ENCODE measurements at places on chromosomes 2 and 18. TPM values are rescaled to one million over a fixed set of nuclear protein-coding genes. Genes with fewer than 3 reads are reported as not detected.

BUB1 gene
- 12.5 TPM for total RNA-seq

- no peak for DNase-seq
These were observed 307.5 kb downstream of the GULP1 start for GRCh38 chr2:188599140-188599539.

GRCh38 chr18:80225685-80226084, 21.6 kb downstream of the PARD6G start:
- DNase-seq, result no peak

DNA sequence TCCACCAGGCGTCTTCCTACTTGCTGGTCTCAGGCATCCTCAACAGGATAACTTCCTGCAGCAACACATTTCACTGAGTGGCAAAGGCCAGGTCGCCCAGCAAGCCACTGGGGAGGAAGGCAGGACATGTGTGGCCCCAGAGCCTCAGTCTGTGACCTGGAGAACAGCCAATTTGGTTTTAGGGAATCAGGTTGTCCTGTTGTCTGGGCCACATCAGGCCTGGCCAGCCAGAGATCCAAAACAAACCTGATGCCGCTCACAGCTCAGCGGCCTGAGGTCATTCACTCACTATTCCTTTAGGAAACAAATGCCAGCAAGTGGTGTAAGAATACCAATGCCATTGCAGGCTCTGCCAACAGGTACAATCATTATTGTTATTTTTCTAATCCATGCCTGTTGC, 210.7 kb downstream of the VAPA start:
- no peak for DNase-seq

DNA sequence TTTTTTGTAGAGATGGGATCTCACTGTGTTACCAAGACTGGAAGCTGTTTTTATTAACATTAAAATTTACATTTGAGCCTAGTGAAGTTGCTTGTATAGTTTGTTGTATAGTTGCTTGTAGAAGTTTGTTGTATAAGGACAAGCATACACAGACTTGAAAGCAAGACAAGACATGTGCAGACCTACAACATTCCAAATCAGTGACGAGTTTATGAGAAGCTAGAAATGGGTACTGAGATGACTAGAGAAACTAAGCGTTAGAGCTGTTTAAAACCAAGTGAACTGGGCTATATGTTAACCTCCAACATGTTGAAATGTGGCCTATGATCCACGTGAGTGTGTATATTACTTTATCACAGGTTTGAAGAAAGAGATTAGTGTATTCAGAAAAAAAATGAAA, 39.1 kb downstream of the ABCB11 start:
- no peak for DNase-seq

TNS1 gene
- 11.6 TPM for total RNA-seq

B3GNT7 gene
- total RNA-seq, result 5.3 TPM

GRCh38 chr2:240235149-240235803, 94.8 kb upstream of the OTOS start:
- no peak for DNase-seq

IL1R2 gene
- not detected for total RNA-seq

GRCh38 chr2:11128243-11128951, 26.9 kb upstream of the SLC66A3 start:
- no peak for DNase-seq

ARHGAP28 gene
- total RNA-seq, result 350 TPM

GRCh38 chr18:74336656-74337055, 21.0 kb downstream of the C18orf63 start:
- DNase-seq, result no peak

- no peak for DNase-seq
These were observed 80.1 kb downstream of the RBM43 start for GRCh38 chr2:151181524-151181923.

BOLA3 gene
- total RNA-seq, result 19.0 TPM

DNA sequence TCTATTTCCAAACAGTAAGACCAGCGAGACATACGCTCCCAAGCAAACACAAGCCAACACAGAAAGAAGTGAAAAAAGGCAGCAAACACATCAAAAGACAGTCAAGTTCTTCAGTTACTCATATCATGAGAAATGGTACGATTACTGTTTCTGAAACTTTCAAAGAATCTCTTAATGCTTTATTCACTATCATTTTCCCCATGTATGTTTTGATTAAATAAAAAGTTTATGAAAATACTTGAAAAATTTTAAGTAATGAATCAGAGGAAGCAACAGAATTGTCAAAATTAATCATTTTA, 114.9 kb downstream of the HDAC4 start:
- no peak for DNase-seq

MYL1 gene
- not detected for total RNA-seq

CRYBA2 gene
- not detected for total RNA-seq

TEKT4 gene
- not detected for total RNA-seq

DNA sequence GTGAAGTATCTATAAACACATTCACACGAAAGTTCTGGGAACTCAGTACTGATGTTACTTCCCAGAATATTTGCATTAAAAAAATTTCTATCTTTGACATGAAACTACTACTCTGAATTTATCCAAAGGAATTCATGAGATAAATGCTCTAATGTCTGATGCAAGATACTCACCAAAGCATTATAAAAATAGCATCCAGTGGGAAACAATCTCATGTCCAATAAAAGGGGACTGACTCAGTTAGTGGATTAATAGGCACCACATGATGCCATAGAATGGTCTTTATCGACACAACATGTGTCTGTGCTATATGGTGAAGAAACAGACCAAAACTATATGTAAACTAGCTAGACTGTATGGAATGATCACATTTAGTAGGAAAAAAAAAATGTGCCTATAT, 33.9 kb downstream of the LAMA3 start:
- no peak for DNase-seq

DNA sequence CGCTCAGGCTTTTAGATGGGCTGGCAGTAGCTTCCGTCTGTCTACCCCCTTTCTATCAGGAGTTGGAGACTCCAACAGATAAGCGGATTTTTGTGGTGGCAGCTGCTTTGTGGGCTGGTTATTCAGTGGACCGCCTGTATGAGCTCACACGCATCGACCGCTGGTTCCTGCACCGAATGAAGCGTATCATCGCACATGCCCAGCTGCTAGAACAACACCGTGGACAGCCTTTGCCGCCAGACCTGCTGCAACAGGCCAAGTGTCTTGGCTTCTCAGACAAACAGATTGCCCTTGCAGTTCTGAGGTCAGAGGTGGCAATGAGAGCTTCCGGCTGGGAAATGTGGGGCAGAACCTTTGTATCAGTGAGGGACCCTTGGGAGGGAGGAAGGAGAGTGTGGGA, 14.8 kb downstream of the CAD start:
- no peak for DNase-seq

GRCh38 chr2:28128281-28128950, 237.9 kb downstream of the BABAM2 start:
- no peak for DNase-seq

TBC1D8 gene
- total RNA-seq, result 27.5 TPM

DNA sequence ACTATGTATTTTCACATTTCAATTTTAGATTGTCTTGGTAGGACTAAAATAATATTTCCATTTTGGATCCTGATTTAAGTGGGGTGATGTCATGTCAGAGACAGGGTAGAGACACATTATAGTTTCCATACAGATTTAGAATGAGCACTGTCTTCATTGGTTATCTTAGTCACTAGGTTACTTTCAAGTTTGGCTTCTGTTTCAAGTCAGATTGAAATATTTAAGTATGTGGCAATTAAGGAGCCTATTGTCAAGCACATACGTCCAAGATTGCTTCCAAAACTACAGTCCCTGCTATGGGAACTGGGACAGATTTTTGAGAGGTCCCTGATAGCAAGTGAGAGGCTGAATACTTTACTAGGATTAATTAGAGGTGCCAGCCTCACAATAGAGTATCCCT, 89.2 kb upstream of the FAM117B start:
- DNase-seq, result no peak

- no peak for DNase-seq
These were observed 7.8 kb upstream of the PPP1R1C start for GRCh38 chr2:181977661-181978350.

ACTR1B gene
- total RNA-seq, result 52.1 TPM

DNA sequence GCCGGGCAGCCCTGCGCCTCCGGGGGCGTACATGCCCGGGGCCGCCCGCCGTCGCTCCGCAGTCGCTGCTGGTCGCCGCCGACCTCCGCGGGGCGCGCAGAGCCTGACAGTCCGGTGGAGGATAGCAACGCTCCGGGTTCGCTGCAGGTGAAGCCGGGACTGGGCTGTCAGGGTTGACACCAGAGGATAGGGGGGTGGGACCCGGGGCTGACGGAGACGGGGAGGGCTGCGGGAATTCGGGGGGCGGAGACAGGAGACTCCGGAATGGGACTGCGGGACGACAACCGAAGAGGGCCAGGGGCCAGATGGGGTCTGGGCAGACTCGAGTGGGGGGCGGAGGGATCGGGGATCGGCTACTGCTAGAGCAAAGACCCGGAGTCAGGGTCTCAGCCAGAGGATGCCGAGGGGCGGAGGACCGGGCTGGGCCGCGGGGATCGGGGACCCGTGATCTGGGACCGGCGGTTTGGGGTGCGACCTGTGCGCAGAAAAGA, 403 bp downstream of the TMEM127 start:
- no peak for DNase-seq

HOXD9 gene
- 0.56 TPM for total RNA-seq

- no peak for DNase-seq
These were observed 250.5 kb upstream of the ATP5MC3 start for GRCh38 chr2:175432021-175432420.

GRCh38 chr2:44367591-44367990, 5.8 kb downstream of the CAMKMT start:
- no peak for DNase-seq

GRCh38 chr2:223161873-223162458, 110.0 kb downstream of the KCNE4 start:
- DNase-seq, result no peak

LRRC30 gene
- total RNA-seq, result not detected

SYT4 gene
- total RNA-seq, result 0.26 TPM

CXCR2 gene
- total RNA-seq, result 0.49 TPM

DNA sequence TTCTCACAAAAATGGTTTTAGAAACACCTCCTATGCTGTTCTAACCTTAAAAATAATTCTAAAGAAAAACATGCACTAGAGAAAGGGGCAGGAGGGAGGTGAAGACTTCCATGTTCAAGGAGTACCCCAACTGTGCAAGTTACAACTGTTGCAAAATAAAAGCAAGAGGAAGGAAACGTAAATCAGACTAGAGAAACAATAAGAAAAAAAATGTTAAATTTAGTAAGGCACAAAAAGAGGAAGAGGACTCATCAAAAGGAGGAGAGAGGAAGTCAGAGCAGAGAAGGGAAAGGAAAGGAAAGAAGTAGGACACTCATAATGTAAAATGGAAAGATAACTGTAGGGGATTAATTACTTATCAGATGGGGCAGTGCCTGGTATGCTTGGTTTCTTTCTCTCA, 34.1 kb downstream of the RAPH1 start:
- DNase-seq, result no peak

- DNase-seq, result no peak
These were observed 40.4 kb upstream of the ANKRD62 start for GRCh38 chr18:12053289-12053688.

DNA sequence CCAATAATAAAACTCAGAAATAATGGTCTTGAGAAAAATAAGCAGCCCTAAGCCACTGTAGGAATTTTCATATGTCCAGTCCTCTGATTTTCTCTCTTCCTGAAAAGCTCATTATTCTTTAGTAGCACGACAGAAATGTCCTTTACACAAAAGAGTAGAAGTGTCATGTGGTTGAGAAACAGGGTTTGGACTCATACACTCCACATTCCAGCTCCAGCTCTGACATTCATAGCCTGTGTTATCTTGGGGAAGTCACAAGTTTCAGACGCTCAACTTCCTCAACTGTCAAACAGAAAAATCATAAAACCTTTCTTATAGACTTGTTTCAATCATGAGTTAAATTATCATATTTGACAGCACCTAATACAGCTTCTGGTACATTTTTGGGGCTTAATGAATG, 511.5 kb downstream of the TNS1 start:
- no peak for DNase-seq

ZNF513 gene
- 20.8 TPM for total RNA-seq

GRCh38 chr2:189363559-189363958, 77.7 kb upstream of the WDR75 start:
- DNase-seq, result no peak

DNA sequence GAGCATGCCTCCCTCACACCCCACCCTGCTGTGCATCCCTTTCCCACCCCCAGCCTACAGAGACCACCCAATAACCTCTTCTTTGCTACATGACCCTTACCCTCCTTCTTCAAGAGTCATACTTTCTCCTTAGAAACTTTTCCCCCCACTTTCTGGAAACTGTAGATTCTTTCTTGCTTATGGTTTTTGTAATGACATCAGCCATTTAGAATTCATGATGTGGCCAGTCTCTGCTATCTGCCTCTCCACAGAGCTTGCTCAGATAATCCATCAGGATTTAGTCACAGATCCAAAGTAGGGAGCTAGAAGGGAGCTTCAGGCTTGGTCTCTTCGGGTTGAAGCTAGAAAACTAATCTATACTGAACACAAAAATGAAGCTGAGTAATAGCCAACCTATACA, 36.5 kb downstream of the GALM start:
- no peak for DNase-seq

GRCh38 chr2:28232295-28232694, 160.4 kb upstream of the FOSL2 start:
- no peak for DNase-seq
